Brain microvascular endothelial cell (primary cell): ENCODE measurements at places on chromosomes 3 and 15.

DNA sequence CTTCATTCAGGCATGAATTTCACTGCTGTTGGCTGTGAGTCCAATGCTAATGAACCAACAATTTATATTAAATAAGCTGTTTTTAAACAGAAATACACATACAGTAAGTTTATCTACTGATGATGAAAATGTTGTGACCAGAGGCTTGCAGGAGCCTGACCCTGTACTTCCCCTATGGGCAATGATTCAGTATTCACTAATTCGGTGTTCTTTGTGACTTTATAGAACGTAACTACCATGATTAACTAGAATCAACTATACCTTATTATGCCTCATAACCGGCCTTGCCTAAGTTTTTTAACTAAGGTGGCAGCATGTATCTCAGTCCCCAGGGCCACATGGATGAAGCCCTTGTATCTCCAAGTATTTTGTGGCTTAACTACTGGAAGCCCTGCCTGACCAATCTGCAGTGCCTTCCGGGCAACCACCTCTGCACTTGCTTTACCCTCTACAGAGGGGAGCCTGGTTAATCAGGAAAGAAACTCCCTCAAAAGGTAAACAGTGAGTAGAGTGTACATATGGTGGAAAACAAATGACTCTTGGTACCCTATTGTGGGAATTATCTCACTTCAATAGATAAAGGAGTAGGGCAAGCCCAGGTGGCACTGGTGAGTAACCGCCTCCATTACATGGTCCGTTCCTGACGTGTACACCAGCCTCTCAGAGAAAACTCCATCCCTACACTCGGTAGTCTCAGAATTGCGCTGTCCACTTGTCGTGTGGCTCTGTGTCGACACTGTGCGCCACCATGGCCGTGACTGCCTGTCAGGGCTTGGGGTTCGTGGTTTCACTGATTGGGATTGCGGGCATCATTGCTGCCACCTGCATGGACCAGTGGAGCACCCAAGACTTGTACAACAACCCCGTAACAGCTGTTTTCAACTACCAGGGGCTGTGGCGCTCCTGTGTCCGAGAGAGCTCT, 11.6 kb upstream of the CLDN18 start:
- DNase-seq: no peak

GRCh38 chr15:60809375-60809774, 330.4 kb upstream of the ICE2 start:
- DNase-seq: no peak

DNA sequence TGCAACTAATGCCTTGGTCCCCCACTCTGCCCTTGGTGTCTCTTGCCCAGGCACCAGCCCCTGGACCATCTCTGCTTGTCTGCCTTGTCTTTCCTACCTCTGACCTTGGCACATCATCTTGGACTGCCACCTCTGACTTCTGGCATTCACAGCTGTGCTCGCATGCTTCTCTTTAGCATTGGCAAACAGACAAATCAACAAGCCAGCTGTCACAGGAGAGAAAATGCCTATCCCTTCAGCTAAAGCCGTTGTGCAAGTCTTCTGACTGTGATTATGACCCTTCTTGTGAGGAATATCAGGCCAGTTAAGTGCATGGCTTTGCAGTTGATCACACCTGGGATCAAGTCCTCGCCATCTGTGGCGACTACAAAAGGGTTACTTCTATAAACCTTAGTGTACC, 84.6 kb downstream of the PRICKLE2 start:
- DNase-seq: no peak

- DNase-seq: peak; percentile 7
Observed at GRCh38 chr3:22089284-22089683, 338.3 kb upstream of the ZNF385D start.

- DNase-seq: no peak
Observed at GRCh38 chr15:60054472-60054871, 50.4 kb downstream of the FOXB1 start.

GRCh38 chr15:97875513-97876280, 84.8 kb upstream of the ARRDC4 start:
- no peak for DNase-seq

- DNase-seq: no peak
Observed at GRCh38 chr15:60681353-60681752, 202.4 kb upstream of the ICE2 start.

GRCh38 chr3:64494526-64494925, 193.3 kb downstream of the ADAMTS9 start:
- no peak for DNase-seq

DNA sequence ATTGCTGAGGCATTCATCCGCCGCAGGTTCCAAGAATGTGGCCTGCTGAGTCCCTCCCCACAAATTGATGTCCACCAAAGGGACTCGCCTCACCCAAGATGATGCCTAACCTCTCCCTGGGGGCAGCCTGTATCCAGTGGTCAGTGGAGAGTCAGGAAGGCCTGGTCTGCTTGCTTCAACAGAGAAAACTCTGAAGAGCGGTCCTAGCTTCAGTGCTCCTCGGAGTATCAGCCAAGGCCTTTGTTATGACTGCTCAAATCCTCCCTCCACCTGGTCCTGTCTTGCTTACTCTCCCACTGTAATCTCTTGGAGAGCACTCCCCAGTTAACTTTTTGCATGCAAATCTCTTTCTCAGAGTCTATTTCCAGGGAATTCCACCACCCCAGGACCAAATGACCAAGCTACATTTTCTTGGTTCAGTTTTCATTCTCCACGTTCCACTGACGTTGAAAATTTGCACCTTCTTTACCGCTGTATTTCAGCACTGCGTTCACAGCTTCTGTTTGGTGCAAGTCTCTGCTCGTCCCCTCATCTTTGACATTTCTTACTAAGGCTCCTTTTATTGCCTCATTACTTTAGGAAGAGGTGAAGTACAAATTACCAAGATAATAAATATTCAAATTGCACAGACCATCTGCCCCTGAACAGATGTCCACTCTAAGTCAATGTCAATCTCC, 22.3 kb downstream of the CMTM7 start:
- DNase-seq: no peak

DNA sequence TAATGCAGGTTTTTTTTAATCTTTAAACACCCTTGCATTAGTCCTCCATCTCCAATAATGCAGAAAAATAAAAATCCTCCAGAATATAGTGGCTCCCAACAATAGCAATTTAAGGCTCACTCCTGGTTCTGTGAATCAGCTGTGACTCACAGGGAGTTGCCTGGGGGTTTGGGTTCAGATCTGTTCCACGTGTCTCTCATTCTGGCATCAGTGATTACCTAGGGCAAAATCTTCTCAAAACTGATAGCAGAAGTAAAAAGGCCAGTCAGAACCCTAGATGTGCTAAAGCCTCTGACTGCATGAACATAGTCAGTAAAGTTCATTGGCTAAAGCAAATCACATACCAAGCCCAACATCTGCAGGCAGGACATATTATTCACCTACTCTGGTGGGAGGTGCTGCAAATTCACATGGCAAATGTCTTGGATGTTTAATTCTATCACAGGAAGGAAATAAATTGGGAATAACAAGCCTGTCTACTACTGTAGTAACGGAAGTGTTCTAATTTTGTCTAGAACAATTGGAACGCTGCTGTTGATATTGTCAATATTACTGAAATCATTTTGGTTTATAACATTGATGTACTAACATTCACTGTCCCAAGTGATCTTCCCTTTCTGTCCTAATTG, 364.1 kb upstream of the CNTN4 start:
- DNase-seq: no peak

DNA sequence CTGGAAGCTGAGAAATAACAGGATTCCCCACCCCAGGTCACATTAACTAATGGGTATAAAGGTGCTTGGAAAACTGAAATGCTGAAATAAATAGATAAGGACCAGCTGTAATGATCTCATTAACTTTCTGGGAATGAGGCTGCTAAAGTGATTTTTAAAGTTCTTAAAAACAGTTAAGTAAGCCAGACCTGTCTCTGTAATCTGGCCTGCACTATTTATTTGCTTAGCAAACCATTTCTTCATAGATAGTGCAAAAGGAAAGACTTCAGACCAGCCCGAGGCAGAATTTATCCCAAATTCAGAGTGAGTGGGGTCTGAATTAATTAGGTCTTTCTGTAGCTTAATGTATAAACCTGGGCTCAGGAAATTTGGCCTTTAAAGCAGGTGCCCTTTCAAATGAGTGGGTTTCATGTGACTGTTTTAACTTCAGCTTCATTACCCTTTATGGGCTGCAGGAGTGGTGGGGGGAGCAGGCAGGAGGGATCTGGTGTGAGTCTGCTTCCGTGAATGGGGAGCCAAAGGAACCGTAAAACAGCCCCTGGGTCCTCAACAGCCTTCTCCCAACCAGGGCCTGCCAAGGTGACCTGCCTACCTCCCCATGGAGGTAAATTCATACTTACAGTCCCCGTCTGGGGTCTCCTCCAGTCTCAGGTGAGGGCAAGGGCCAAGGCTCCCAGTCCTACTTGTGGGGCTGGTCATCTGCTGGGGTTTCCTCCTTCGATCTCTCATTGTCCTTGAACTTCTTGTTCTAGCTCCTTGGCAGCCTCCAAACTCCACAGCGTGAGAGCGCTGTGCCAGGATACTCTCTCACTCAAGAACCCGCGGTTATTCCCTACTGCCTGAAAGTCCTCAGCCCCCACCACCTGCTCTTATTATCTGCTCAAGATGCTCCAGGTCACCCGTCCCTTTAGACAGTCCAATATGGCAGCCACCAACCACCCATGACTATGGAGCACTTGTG, 31.2 kb downstream of the MAGEF1 start:
- DNase-seq: no peak

DNA sequence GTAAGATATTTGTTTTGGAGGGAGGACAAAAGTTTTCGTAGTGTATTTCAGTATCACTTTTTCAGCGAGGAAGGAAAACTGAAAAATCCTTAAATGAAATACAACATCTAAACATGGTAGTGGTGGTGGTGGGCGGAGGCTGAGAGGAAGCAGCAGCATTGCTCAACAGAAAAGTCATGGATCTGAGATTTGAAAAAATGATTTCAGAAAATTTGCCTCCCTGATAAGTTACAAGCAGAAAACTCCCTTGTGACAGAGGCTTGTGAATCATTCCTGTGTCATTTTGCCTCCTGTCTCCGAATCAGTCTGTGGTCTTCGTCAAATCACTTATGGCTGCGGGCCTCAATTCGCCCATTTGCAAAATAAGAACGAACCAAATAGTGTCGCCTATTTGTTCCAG, 965 bp upstream of the CRBN start:
- no peak for DNase-seq

GRCh38 chr3:11386465-11387113, 114.4 kb downstream of the ATG7 start:
- DNase-seq: no peak

GRCh38 chr15:37088436-37088835, 11.9 kb downstream of the MEIS2 start:
- no peak for DNase-seq

DNA sequence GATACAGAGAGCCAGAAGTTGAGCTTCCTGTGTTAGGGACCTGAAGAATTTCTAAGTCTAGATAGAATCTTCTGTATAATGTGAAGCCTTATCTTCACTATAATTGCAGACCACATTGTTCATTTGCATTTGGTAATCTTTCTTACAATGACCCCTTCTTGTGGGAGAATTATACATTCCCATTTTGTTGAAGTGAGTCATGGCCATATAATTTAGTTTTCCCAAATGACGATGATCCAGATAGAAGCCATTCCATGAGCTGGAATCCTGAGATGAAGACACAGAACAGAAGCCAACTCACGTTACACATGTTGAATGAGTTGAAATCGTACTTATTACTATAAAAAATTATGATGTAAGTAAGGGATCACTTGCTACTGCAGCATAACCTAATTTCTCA, 187.8 kb downstream of the TUSC7 start:
- DNase-seq: no peak

DNA sequence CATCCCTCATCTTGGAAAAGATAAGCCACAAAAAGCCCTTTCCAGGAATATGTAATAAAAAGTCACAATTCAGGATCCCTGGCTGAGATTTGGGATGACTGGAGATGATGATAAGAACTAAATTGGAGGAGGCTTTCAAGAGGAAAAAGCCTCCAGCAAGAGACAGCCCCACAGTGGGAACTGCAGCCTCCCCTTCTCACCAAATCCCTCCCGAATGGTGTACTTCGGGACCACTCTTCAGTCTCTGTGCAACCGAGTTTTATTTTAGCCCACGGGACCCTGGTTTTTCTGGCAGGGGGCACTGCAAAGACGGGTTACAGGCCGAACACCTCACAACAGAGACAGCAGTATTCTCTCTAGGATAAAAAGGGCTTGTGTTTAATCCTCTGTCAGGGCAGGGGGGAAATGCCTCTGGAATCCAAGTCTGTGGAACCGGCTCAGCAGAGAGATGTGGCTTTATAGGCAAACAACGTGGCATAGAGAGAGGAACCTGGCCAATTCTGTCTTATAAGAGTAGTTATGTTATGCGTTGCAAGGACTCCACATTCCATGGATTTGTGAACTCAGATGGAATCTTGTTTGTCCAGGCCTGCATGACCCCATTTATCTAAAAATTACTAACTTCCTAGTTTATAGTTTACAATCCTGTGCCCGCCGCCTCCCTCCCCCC, 1.2 kb upstream of the LMCD1 start:
- peak; percentile 66 for DNase-seq

GRCh38 chr15:35399901-35400300, 146.1 kb downstream of the DPH6 start:
- no peak for DNase-seq

GRCh38 chr15:44011238-44011854, 183.7 kb downstream of the FRMD5 start:
- no peak for DNase-seq

- DNase-seq: no peak
Observed at GRCh38 chr3:11385326-11385725, 113.1 kb downstream of the ATG7 start.

- DNase-seq: peak; percentile 17
Observed at GRCh38 chr3:46695962-46696894, 2.7 kb upstream of the ALS2CL start.

GRCh38 chr15:78049691-78050440, 27.6 kb downstream of the TBC1D2B start:
- no peak for DNase-seq

DNA sequence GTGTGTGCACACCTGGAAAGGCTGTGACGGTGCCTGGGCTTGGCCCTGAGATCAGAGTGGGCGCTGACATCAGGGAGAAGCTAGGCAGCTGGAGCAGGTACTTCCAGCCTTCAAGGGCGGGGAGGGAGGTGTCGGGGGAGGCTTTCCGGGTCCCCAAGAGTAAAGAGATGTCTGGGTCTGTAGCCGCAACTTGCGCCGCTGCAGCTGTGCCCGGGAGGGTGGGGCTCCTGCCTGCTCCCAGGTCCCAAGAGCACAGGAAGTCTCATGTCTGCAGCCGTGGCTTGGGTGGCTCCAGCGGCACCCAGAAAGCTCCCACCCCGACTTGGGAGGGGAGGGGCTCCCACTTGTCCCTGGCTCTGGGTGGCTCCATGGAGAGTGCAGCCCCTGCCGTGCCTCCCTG, 103.2 kb upstream of the BNIP2 start:
- no peak for DNase-seq

DNA sequence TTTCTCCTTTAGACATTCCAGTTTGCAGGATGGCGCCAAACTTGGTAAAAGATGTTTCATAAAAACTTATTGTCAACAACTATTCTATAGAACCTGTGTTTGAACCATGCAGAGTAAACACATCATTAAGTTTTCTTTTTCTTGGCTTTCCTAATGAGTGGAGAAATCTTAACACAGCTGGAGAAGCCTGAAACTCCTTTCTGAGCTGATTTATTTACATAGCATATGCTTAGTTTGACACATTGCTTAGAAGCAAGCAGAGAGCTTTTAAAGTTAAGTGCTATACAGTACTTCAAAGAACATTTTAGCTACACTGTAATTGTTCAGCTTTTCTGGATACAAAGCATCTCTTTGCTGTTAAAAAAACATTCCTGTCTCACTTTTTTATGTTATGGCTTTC, 61.0 kb upstream of the PAQR5 start:
- DNase-seq: no peak
